ENCODE measurements at places on chromosomes 4 and X. TPM values are rescaled to one million over a fixed set of nuclear protein-coding genes. Genes with fewer than 3 reads are reported as not detected.
A peak's percentile ranks its signal among the peaks of the same experiment; 100 is the strongest.

The SLC9A7 gene
- 5.9 TPM for total RNA-seq

GRCh38 chr4:113756005-113756410 is 5.5 kb downstream of the CAMK2D start:
- no peak for DNase-seq

DNA sequence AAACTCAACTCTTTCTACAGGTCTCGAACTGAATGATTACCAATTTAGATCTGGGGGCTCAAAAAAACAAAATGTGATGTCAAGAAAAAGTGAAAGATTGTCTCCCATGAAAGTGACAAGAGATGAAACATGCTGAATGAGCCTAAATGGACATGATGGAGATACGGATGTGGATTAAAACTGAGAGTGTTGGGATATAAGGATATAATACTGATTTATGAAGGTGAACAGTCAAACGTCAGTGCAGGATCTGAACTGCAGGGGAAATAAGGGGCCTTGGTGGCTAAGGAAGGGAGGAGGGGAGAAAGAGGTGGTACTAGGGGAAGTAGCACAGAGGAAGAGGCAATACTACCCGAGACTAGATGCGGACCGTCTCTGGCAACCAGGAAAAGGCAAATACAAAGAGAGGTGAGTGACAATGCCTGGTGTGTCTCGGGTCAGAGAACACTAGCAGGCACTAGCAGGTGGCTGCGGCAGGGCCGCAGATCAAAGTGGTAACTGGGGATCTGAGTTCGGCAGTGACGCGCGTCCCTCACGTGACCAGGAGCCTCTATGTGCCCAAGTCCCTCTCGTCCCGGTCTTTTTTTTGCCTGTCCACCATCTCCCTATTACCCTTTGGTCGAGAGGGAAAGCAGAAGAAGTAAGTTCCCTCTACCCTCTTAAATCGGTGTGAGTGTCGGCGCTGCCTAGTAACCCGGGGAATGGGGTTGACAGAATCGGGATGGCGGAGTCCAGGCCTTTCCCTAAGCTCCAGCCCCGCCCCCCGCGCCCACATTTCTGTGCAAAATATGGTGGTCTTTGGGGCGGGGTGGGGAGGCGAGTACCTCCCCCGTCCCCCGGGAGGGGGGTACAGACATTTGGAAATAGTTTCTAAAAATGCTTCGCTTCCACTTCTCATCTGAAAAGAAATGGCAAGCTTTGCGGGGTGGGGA is at the start of gene TCEAL1:
Gene TCEAL1 (plus strand): TSS at position 590 of the 932 bp plus-strand sequence. CDS start 942 bp downstream, outside the sequence.
- peak; percentile 72 for DNase-seq

DNA sequence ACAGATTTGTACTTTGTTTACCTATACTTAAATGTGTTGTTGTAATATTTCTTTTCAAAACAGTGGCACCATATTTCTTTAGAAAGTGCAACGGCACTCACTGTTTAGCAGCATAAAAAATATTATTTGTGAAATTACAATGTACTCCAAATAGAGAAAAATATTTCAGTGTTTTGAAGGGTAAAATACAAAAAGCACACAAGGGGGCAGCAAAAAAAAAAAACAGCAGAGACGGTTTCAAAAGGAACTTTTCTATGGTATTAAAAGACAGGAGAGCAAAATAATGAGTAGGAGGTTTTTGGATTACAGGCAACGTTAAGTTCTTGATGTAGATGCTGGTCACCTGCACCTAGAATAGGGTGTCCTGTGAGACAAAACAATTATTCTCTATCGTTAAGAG is 2.0 kb downstream of the NUDT11 start:
- no peak for DNase-seq

- DNase-seq: peak; percentile 56
Observed at GRCh38 chrX:1598876-1599790, 7.7 kb downstream of the AKAP17A start.

DNA sequence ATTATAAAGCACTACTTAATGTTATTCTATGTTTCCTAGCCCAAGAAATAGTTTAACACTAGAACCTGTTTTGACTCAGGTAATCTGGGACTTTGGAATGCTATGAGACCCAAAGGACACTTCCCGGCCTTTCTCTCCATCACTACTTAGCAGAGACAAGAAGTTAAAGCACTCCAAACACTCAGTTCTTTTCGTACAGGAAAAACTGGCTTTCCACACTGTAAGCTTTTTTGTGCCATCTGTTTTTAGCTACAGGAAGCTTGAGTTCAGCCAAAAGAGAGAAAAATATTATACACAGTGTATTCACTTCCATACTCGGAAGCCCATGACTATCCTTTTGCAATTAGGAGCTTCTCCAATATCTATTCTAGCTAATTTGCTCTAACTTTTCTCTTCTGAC is 7.9 kb upstream of the FGF13 start:
- DNase-seq: no peak

DNA sequence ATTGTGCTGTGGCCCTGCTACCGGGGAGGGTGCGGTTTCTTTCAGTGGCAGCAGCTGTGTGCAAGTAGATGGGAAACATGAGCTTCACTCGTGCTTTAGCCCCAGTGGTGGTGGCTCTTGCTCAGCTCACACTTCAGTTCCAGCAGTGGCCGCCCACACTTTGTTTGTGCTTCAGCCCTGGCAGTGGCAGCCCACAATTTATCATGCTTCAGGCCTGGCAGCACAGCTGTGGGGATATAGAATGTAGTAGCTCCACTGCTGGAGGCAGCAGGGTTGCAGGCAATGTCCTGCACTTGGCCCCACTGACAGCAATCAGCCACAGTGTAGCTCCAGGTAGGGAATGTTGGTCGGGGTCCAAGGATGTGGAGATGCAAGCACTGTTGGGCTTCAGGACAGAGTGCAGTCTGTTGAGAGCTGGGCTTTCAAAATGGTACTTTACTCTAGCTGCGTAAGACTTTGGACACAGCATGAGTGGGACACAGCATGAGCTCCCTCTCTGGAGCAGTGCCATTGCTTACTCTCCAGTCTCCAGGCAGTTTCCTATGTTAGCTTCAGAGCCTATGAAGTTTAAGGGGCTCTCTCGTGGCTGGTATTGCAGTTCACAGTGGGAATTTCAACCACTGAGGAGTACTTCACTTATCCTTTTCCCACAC is 413.1 kb downstream of the PDGFC start:
- DNase-seq: no peak

- DNase-seq: peak; percentile 34
Observed at GRCh38 chrX:153867139-153867538, 18.8 kb downstream of the L1CAM start.

- peak; percentile 18 for DNase-seq
Observed at GRCh38 chr4:6290769-6291547, 21.3 kb downstream of the WFS1 start.

The GLRB gene
- 7.3 TPM for total RNA-seq

GRCh38 chr4:109826719-109827118 is 1.1 kb upstream of the RRH start:
- no peak for DNase-seq

The SSR4 gene
- 471 TPM for total RNA-seq

- DNase-seq: no peak
Observed at GRCh38 chr4:60865273-60865672, 334.9 kb upstream of the ADGRL3 start.

DNA sequence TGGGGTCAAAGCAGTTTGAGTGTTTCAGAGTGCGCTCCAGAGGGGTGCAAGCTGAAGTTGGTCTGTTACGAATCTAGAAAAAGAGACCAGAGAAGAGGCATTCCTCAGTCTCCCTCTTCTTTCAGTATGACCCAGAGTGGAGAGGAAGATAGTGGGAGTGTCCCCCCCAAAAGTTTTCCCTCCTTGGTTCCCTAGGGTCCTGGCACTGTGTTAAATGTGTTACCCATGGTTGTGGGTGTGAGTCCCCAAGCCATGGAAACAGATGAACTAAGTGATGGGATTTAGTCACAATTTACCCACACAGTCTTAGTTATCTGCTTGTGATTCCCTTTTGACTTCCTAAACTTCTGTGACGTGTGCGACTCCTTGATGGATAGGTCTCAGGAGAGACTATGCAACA is 27.0 kb upstream of the NAF1 start:
- no peak for DNase-seq

DNA sequence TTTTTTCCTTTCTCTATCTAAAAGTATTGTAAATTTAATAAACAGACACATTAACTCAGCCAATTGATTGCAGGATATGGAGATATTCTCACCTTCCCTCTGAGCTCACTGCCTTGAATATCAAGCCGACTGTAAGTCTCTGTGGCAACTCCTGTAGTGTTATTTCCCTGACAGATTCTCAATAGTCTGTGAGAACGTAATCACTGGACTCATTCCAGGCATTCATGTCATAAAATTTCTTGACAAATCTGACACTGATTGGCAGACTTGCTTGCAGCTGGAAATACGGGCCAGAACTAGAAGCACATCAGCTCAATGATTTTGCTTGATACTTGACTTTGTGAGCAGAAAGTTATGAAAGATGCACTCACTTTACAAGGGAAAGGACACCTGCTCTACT is 29.6 kb downstream of the FAM47B start:
- no peak for DNase-seq

GRCh38 chr4:113591982-113592381 is 169.6 kb downstream of the CAMK2D start:
- no peak for DNase-seq

The NAP1L3 gene
- total RNA-seq: 0.28 TPM

GRCh38 chr4:114598191-114599121 is at the start of gene UGT8:
Gene UGT8, plus strand, starts transcription at chr4:114598807. Its CDS starts 24,074 bp downstream, at chr4:114622881.
- DNase-seq: peak; percentile 75

- no peak for DNase-seq
Observed at GRCh38 chrX:41561045-41561444, 113.9 kb downstream of the NYX start.

The CDKL2 gene
- 0.53 TPM for total RNA-seq

GRCh38 chrX:30521440-30522182 is 56.0 kb downstream of the TASL start:
- no peak for DNase-seq

DNA sequence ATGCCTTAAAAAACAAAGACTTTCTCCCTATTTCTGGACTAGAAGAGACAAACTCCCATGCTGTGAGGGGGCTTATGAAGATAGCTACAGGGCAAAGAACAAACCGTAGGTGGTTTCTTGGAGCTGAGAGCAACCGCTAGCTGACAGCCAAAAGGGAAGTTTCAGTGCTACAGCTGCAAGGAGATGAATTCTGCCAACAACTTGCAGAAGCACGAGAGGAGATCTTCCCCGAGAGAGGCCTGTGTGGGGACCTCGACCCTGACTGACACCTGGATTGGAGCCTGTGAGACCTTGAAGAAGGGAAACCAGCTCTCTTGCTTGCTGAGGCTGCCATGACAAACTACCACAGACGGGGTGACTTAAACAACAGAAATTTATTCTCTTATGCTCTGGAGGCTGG is 183.8 kb upstream of the VCX3A start:
- DNase-seq: no peak

The SSX2 gene
- total RNA-seq: not detected

The GPRASP3 gene
- 2.8 TPM for total RNA-seq

The ADH6 gene
- 0.49 TPM for total RNA-seq

DNA sequence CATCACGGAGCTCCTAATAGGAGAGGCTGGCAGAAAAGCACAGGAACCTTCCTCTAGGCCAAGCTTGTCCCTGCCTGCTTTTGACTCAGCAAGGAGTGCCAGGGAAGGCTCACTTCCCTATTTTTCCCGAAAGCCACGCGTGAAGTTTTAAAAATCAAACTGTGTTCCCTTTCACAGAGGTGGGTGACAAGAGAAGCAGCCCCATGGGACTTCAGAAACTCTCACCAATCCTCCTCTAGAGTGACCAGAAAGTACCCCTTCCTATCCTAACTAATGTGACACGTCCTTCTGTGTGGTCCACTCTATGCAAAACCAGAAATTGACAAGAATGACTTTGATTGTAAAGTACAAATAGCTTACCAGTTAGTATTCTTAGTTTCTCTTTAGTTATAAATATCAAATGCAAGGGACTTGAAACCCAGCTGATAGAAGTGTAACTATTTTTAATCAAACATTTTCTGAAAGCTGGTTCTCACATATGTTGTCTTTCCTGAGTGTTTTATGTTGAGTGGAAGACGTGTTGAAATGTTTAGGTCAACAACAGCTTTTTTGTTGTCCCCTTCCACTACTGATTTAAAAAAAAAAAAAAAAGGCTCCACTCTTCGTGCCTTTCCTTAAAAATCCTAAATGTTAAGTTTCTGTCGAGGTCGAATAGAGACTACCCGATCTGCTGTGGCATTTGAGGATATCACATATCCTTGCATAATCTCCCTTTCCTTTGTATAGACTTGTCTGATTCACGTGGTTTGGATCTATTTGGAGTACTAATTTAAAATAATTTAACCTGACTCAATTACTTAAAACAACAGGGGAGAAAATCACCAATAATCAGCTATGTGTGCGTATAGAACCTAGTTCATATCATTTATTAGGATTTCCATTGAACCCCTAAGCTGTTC is 42.1 kb downstream of the NFKB1 start:
- DNase-seq: no peak

DNA sequence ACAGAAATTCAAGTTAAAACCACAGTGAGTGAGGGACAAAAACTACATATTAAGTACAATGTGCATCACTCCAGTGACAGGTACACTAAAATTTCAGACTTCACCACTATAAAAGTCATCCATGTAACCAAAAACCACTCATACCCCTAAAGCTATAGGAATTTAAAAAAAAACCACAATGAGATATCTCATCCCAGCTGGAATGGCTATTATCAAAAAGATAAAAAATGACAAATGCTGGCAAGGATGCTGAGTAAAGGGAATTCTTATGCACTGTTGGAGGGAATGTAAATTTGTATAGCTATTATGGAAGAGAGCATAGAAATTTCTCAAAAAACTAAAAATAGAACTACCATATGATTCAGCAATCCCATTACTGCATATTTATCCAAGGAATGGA is 171.1 kb downstream of the HHIP start:
- DNase-seq: no peak

DNA sequence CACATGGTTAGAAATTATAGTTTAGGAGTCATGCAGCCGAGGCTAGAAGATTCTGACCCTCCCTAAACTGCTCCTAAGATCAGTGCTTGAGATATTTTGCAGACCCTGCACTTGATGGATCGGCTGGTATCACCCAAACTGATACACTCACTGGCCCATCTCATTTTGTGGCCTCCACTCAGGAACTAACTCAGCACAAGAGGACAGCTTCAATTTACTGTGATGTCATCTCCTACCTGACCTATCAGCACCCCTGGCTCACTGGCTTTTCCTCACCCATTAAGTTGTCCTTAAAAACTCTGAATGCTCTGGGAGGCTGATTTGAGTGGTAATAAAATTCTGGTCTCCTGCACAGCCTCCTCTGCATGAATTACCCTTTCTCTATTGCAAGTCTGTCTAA is 450.9 kb downstream of the PCDH10 start:
- no peak for DNase-seq

DNA sequence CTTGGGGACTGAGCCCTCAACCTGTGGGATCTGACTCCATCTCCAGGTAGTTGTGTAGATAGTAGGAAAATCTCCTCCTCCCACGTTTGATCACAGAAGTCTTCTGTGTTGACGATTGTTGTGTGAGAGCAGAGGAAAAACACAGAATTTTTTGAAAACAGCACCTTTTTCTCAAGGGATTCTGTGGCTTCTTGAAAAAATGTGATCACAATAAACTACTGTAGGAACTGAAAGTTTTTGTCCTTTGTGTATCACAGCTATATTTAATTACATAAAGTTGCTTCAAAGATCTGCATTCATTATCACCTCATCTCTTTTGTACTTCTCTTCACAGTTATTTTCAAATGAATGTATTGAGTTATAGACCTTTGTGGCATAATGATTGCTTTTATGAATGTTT is 85.1 kb downstream of the AFF1 start:
- DNase-seq: no peak

GRCh38 chr4:102447413-102447812 is 53.7 kb upstream of the NFKB1 start:
- DNase-seq: no peak

GRCh38 chr4:130419211-130419975 is 1323.4 kb downstream of the C4orf33 start:
- DNase-seq: no peak

GRCh38 chr4:185712350-185713024 is 99.5 kb downstream of the SORBS2 start:
- DNase-seq: peak; percentile 26

All from pancreas (tissue), 10 donors.